ENCODE measurements at places on chromosomes 16 and 17. TPM values are rescaled to one million over a fixed set of nuclear protein-coding genes. Genes with fewer than 3 reads are reported as not detected.

TBC1D3C gene
- 4.6 TPM for total RNA-seq

CES5A gene
- total RNA-seq = not detected

ASPHD1 gene
- 0.12 TPM for total RNA-seq

TPPP3 gene
- total RNA-seq = 0.15 TPM

CCDC47 gene
- 47.6 TPM for total RNA-seq

FCSK gene
- total RNA-seq = 20.1 TPM

KRTAP1-5 gene
- not detected for total RNA-seq

KRT9 gene
- total RNA-seq = not detected

PITPNM3 gene
- total RNA-seq = 1.1 TPM

AANAT gene
- total RNA-seq = 0.55 TPM

HDAC5 gene
- total RNA-seq = 28.4 TPM

RAI1 gene
- total RNA-seq = 31.2 TPM

TMEM114 gene
- not detected for total RNA-seq

TIMP2 gene
- 3.5 TPM for total RNA-seq

TANGO6 gene
- total RNA-seq = 32.1 TPM

DNAI2 gene
- not detected for total RNA-seq

BAIAP3 gene
- total RNA-seq = 6.5 TPM

CHST4 gene
- total RNA-seq = not detected

CES3 gene
- 0.61 TPM for total RNA-seq

TNS4 gene
- 0.18 TPM for total RNA-seq

FADS6 gene
- not detected for total RNA-seq

ZNF385C gene
- total RNA-seq = 16.7 TPM

GSE1 gene
- total RNA-seq = 37.8 TPM

ASIC2 gene
- total RNA-seq = not detected

CES4A gene
- total RNA-seq = 7.1 TPM

MYH8 gene
- not detected for total RNA-seq

C17orf50 gene
- total RNA-seq = not detected

DPEP3 gene
- 0.29 TPM for total RNA-seq

UTS2R gene
- total RNA-seq = not detected

MKS1 gene
- total RNA-seq = 17.3 TPM

MNT gene
- 31.3 TPM for total RNA-seq

CA10 gene
- total RNA-seq = not detected

TAT gene
- not detected for total RNA-seq

ARL16 gene
- total RNA-seq = 30.7 TPM

GDPD3 gene
- 4.9 TPM for total RNA-seq

SAP30BP gene
- 184 TPM for total RNA-seq

SGSM2 gene
- total RNA-seq = 50.1 TPM

GCGR gene
- total RNA-seq = not detected

CA4 gene
- total RNA-seq = not detected

PDF gene
- 15.3 TPM for total RNA-seq

WNT9B gene
- total RNA-seq = not detected

NDUFB10 gene
- total RNA-seq = 77.4 TPM

DUSP3 gene
- 16.4 TPM for total RNA-seq

DERL2 gene
- 76.8 TPM for total RNA-seq

SRSF1 gene
- total RNA-seq = 289 TPM

PIK3R6 gene
- total RNA-seq = 0.91 TPM

SLC35G6 gene
- total RNA-seq = not detected

EVI2A gene
- total RNA-seq = 52.5 TPM

PTX4 gene
- total RNA-seq = not detected

ZNF629 gene
- 9.1 TPM for total RNA-seq

All from activated B cell treated with CpG ODN at 0.5 μM for 24 hours (primary cell).